ENCODE measurements at places on chromosomes 5 and 9.

DNA sequence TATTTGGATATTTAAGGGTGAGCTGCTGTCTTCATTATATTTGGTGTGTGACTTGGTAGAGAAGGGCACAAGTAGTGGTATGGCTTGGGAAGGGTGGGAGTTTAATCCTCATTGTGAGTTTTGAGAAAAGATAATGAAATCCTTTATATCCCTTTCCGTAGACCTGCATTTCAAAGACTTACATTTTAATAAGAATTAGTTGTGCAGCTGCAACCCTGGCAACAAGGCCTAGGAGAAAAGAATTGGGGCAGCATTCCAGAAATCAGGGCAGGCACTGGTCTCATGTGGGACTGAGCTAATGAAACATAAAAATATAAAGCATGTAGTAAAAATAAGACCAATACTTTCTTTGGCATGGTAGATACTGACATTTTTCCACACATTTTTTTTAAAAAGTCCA lies 60.5 kb downstream of the CDC42SE2 start:
- DNase-seq: no peak

GRCh38 chr5:158349987-158350386 lies 491.0 kb upstream of the CLINT1 start:
- no peak for DNase-seq

GRCh38 chr5:29131285-29131684 lies 2062.2 kb upstream of the CDH6 start:
- no peak for DNase-seq

DNA sequence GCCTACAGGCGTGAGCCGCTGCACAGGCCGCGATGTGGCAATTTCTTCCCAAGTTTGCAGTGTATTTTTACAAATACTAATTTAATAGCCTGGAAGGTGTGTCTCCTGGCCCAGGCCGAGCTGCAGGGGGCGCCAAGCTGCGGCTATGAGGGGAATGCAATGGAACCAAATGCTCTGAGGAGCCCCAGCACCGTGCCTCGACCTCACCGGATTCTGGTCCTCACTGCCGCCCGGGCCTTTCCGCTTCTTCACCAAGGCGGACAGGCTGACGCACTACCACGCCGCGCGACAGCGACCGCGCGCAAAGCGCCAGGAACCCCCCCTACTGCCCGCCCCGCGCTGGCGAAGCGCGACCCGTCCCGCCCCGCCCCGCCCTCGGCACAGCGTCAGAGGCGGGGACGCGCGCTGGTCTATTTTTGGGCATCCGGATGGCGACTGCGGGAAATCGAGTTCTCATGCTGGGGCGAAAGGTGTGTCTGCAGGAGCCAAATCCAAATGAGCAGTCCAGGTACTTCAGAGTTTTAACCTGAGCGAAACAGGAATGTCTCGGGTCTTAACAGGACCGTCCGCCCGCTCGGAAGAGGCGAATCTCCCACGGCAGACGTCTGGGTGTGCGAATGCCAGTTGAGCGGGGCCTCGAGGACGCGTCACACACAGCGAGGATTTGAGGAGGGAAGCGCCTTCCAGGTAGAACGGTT lies 31.7 kb upstream of the PRXL2C start:
- DNase-seq: peak; percentile 40

DNA sequence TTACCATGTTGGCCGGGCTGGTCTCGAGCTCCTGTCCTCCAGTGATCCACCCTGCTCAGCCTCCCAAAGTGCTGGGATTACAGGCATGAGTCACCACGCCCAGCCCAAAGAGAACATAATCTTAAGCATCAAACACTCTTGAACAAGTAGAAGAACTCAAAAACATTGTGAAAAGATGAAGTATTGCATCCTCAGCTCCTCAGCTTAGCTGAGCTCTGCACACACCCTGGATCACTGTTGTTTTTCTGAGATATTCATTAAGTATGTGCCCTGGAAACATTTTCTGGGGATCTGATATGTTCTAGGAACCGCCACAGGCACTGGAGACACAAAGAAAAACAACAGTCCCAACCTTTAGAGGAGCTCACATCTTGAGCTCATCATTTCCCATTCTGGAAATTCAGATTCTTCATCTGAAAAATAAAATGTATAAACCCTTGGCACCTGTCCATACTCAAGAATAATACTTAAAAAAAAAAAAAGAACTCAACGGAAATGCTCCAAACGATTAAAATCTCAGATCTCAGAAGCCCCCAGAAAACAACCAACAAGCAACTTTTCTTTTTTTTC lies 62.2 kb upstream of the ZNF462 start:
- no peak for DNase-seq

GRCh38 chr9:90365666-90366065 lies 277.0 kb downstream of the DIRAS2 start:
- no peak for DNase-seq

DNA sequence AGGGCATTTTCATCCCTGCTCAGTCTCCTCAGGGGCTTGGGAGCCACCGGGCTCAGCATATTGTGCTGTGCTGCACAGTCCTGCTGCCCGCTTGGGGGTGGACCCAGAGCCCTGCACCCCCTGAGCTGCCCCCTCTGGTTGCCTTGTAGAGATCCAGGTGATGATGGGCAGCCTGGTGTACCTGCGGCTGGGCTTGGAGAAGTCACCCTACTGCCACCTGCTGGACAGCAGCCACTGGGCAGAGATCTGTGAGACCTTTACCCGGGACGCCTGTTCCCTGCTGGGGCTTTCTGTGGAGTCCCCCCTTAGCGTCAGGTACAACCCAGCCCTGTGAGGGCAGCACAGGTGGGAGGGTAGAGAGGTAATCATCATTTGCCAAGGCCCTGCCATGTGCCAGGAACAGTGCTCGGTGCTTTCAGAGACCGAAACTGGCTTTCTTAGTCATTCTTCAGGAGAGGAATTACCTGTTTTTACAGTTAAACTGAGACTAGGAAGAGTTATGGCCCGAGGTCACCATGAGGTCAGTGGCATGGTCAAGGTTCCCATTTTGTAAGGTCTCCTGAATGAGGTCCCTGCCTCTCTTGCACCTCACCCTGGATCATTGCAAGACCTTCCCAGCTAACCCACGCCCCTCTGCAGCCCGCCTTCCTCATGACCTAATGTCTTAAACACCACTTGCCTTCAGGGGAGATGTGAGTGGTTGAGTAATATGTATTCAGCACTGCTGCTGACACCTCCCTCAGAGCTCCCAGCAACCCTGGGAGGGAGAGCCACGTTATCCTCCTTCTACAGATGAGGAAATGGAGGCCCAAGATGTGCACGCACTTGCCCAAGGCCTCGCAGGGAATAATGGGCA lies 7.5 kb downstream of the NHP2 start:
- peak; percentile 57 for DNase-seq

DNA sequence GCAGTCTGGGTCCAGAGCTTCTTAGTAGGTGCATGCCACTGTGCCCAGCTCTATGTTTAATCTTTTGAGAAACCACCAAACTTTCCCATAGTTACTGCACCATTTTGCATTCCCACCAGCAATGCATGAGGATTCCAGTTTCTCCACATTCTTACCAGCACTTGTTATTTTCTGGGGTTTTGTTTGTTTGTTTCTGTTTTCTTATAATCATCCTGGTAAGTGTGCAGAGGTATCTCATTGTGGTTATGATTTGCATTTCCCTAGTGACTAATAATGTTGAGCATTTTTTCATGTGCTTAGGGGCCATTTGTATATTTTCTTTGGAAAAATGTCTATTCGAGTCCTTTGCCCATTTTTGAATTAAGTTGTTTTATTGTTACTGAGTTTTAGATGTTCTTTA lies 11.4 kb downstream of the FOXE1 start:
- DNase-seq: no peak

DNA sequence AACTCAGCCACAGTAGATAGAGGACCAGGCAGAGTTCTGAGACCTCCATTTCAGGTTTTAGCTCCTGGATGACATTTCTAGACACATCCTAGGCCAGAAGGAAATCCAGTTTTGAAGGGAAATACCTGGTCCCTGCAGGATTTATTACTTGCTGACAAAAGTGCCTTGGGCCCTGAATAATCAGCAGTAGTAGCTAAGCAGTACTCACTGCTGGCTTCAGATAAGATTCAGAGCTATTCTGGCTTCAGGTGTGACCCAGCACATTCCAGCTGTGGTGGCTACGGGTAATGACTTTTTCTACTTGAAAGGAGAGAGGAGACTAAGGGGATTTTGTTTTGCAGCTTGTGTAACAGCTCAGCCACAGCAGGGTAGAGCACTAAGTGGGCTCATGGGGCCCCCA lies 34.0 kb downstream of the NDUFAF2 start:
- no peak for DNase-seq

DNA sequence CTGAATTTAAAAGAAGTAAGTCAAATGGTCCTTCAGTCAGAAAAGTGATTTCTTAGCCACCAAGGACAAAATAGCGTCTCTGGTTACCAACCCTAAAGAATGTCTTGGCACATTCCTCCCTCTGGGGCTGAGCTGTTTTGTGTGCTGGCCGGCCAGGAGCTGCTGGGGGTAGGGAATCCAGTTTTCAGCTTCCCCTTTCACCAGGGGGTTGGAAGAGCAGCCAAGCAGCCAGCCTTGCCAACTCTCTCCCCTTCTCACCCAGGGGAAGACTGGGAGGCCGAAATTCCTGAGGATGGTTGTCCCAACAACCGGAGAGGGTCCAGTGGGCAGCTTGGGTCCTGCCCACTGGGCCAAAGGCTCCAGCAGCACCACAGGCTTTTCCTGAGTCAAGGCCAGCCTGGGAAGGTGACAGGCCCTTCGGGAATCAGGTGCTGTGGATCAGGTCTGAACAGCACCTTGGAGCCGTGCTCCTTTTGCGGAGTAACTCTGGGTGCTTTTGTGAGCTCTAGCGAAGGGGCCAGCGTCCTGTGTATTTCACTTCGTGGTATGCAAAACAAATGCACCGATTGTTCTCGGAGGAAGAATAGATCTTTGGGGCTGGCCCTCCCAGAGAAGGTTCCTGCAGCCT lies 4.2 kb downstream of the WWC1 start:
- no peak for DNase-seq
